ENCODE measurements at places on chromosomes 4 and X.

DNA sequence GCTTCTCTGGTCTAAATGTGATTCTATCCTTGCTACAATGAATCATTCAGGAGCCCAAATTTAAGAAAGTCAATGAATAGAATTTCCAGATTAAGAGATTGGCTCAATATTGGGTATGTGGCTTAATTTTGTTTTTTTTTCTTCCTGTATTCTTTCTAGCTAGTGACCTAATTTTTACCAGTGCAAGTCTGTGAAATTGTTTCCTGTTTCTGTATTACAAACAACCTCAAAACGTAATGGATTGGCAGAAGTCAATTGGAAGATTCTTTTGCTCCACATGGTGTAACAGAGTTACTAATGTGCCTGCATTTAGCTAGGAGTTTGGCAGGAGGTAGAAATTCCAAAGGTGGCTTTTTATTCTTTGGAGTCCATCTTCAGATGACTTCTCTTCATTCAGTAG is 17.6 kb downstream of the DYNLT3 start:
- no peak for DNase-seq

- no peak for DNase-seq
These were observed 92.3 kb downstream of the PRDM5 start for GRCh38 chr4:120830204-120830603.

GRCh38 chr4:15003891-15004738 is 1.8 kb downstream of the CPEB2 start:
- DNase-seq = peak; percentile 67

- DNase-seq = no peak
These were observed 624.6 kb upstream of the TECRL start for GRCh38 chr4:65033899-65034298.

DNA sequence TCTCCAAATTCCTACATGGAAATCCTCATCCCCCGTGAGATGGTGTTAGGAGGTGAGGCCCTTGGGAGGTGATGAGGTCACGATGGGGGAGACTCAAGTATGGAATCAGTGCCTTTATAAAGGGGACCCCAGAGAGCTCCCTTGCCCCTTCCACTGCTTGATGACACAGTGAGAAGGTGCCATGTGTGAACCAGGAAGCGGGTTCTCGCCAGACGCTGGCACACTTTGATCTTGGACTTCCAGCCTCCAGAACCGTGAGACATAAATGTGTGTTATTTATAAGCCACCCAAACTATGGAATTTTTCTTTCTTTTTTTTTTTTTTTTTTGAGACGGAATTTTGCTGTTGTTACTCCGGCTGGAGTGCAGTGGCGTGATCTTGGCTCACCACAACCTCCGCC is 237.6 kb downstream of the DHRSX start:
- DNase-seq = no peak

DNA sequence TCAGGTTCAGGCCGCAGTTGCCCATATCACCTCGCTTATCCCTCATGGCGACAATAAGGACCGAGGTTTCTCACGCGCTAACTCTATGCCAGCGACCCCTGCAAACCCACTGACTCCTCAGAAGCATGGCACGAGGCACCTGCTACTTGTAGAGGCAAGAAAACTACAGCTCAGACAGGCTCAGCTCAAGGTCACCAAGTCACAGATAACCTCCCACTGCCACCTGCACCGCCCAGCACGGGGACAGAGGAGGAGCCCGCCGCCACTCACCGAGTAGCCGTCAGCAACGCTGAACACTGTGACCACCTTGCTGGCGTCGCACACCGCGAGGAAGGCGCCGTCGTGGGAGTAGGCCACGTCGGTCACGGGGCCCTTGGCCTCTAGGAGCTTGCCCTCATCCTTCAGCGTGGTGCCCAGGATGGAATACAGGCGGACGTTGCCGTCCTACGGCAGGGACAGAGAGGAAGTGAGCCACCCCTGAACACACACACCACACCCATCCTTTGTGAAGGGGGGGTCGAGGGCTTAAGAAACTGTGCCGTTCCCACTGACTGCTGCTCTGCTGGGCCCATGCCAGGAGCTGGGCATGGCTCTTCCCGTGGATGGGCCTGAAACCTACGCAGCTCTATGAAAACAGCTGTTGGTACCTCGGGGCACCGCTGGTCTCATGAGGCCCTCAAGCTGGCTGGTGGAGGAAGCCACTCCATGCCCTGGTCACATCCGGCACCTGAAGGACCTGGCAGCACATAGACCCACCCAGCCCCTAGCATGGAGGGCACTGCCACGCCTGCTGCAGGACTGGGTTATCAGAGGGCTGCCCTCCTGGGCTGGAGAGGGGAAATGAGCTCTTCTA is 38.9 kb downstream of the WDR1 start:
- no peak for DNase-seq

DNA sequence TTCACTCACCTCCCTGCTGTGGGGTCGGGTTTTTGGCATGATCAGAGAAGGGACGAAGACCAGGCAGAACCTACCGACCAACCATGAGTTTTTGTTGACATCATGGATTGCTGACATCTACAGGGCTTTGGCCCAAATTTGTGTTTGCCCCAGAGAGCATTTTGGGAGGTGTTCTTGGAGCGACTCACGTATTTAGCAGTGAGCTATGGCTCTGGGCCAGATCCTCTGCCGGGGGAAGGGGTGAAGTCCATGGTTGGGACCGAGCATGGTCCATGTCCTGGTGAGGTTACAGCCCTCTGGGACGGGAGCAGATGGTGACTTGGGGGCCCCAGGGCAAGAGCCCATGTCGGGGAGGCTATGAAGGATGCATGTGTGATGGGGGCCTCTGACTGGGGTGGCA is 17.4 kb downstream of the SORCS2 start:
- DNase-seq = no peak

GRCh38 chr4:54556051-54556450 is 101.7 kb upstream of the KIT start:
- DNase-seq = no peak

- DNase-seq = no peak
These were observed 21.0 kb upstream of the UGT2B7 start for GRCh38 chr4:69075061-69075792.

DNA sequence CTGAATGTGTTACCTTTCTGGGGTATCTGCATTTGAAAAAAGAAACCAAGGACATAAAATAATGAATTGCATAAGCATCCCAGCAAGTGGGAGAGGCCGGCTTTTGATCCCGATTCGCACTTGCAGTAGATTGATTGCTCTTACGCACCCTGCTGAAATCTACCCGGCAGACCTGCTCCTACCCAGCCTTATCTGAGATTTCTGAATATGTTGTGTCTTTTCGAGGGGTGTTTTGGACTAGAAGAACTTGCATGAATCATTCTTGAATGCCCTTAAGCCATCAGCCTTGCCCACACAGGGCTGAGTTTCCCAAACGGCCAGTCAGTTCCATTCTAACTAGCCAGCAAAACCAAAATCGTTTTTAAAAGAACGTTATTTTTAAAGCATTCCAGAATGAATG is 174.4 kb upstream of the BCOR start:
- no peak for DNase-seq

GRCh38 chrX:129724754-129725153 is 14.0 kb upstream of the XPNPEP2 start:
- no peak for DNase-seq

DNA sequence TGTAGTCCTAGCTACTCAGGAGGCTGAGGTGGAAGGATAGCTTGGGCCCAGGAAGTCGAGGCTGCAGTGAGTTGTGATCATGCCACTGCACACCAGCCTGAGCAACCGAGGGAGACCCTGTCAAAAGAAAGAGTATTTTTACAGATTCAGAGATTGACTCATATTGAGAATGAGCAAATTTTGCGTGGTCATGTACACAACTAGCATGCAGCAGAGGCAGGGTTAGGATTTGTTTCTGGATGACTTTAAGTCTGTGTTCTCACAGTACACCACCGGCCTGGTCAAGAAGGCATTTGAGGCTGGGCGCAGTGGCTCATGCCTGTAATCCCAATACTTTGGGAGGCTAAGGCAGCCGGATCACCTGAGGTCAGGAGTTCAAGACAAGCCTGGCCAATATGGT is 44.8 kb upstream of the CBR4 start:
- DNase-seq = peak; percentile 22

DNA sequence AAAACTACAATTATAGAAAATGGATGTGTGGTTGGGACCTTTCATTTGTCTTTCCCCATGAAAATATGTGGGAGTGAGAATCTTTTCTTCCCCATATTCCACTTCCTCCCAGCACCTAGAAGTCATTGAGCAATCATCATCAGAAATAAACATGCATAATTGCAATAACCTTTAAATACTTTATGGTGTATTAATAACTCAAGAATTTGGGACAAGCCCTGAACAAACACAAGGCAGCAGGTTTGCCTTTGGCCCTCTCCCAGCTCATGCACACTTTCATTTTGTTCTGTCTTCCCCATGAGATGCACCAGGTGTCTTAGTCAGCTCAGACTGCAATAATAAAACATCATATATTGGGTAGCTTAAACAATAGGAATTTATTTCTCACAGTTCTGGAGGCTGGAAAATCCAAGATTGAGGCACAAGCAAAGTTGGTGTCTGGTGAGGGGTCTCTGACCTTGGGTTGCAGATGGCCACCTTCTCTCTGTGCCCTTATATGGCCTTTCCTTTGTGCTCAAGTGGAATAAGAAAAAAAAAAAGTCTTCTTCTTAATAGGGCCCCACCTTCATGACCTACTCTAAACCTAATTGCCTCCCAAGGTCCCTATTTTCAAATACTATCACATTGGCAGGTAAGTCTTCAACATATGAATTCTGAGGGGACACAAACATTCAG is 34.7 kb upstream of the TMEM184C start:
- DNase-seq = no peak

DNA sequence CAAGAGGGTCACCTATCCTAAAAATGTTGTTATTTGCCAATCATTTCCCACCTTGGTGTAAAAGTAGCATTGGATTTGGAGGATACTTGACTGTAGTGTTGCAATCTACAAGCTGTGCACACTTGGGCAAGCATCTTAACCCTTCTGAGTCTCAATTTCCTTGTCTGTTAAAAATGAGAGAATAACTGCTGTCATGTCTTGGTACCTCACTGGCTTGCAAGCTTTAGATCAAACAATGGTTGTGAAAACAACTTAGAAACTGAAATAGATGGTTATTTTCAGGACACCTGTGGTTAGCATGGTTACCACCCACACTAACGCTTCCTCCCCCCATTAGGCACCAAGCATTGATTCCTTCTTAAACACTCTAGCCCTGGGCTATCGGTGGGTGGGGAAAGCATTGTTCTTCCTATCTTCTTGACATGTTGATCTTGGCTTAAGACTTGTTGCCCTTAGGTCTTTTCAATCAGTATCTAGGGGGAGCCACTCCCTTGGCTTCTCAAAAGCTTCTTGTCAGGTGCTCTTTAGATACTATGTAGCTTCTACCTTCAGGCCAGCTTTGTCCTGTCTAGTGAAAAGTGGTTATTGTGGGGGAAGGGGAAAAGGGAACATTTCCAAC is 10.6 kb upstream of the AMOT start:
- DNase-seq = no peak

DNA sequence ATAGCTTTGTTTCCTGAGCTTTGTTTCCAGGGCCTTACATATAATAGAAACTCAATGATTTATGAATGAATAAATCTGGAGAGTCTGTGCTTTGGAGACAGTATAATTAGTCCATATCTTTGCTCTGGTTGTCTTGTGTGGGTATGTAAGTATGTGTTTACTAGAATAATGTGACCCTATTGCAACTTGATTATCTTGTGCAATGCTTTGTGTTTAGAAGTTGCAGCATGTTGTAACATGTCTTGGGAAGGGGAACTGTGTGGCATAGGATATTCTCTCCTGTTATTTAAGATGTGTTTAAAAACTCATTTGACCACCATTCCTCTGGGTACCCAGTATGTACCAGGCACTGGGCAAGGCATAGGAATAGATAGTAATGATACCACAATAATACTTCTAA is 6.1 kb downstream of the SPATA18 start:
- DNase-seq = no peak

DNA sequence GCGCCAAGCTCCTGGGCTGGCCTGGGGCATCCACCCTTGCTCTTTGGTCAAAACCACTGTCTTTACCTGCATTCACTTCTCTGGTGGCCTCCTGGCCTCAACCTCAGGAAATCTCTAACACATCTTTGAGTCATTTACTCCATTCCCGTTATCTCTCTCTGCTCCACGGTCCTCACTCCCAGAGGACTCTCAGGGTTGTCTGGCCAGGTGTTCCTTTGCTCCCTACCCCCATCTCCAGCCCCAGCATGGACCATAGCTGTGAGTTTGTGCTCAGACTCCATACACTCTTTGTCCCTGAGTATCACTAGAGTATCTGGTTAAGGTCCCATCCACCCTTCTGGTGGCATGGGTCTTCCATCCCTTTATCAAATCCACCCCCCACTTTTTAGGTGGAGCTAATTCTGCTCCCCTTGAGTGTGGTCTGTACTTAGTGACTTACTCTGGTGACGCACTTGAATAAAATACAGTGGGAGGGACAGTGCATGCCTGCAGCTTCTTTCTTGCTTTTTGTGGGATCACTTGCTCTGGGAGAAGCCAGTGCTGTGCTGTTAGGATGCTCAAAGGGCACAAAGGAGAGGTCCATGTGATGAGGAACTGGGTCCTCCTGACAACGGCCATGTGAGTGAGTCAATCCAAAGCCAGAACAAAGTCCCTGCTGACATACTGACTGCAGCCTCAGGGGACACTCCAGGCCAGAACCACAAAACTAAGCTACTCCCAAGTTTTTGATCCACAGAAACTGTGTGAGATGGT is 44.3 kb downstream of the IGFBP7 start:
- DNase-seq = no peak

GRCh38 chr4:57037982-57038604 is 59.4 kb downstream of the POLR2B start:
- peak; percentile 2 for DNase-seq

GRCh38 chrX:30521440-30522182 is 56.0 kb downstream of the TASL start:
- DNase-seq = no peak

- no peak for DNase-seq
These were observed 1.7 kb upstream of the SLC2A9 start for GRCh38 chr4:10023050-10023419.

DNA sequence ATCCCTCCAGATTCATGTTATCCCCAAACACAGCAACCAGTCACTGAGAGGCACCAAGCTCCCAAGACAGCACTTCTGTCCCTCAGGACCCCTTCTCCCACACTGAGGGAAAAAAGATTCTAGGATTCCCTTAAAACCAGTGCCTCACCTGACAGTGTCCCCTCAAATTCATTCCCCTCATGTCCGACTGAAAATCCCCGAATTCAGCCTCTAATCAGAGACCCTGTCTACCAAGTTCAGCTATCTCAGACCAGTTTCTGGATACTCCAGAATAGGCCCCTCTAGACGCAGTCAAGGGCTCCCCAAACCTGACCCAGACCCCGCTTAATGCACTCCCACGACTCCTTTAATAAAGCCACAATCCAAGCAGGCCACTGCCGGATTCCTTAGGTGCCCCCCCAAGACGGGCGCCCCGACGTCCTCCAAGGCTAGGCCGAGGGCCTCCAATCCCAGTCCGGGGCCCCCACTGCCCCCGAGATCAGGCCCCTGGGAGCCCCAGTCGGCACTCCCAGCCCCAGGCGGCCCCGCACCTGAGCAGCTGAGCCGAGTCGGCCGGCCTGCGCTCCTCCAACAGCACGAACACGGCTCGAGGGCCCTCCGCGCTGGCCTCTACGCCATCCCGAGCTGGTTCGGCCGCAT is 457 bp downstream of the TFE3 start:
- DNase-seq = no peak
